Fibroblast of upper back skin (primary cell): ENCODE measurements at places on chromosomes 5 and 9.

DNA sequence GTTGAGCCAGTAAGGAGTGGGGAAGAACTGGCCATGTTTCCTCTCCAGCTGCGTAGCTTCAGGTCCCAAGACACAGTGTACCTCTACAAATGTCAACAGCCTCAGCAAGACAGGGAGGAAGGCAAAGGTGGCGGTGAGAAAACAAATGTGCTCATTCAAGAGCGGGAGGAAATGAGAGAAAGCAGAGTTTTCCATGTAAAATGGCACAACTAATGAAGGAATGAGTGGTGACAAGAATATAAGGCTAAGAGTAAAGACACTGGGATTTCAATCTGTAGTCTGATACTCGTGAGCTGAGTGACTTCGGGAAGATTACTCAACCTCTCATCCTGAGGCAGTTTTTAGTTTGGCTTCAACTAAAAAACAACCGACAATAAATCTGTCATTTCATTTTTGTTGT, 67.6 kb downstream of the DPYSL3 start:
- DNase-seq, result no peak

DNA sequence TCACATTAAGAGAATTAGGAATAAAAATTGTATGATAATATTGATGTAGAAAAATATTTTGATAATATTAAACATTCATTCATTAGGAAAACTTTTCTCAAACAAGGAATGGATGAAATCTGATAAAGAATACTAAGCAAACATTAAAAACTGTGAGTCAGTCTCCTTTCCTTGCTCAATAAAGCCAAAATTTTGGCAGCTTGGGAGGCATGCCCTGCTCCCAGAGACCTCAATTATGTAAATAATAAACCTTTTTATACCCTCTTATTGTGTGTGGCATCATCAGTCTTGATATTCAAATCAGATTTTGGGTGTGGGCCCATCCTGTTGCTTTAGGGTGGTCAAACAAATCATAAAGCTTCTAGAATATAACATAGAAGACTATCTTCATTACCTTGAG, 36.6 kb upstream of the CCL21 start:
- DNase-seq, result no peak

DNA sequence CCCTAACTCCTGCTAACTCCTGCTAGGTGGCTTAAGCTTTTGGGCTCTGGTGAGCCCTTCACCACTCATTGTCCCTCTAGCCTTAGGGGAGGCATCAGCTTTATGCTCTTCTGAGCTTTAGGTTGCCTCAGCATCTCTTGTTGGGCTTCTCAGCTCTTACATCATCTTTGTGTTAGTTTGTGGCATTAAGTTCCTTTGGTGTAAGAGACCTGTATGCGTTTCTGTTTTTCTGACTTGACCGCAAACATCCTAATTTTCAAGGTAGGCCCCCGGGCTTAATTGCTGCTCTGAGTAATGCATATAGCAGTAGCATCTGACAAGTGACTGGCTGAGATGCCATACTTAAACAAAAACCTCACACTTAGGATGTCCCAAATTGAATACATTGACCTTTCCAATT, 287.8 kb upstream of the TUT7 start:
- DNase-seq, result no peak

GRCh38 chr5:172858511-172858989, 24.5 kb downstream of the ERGIC1 start:
- no peak for DNase-seq

DNA sequence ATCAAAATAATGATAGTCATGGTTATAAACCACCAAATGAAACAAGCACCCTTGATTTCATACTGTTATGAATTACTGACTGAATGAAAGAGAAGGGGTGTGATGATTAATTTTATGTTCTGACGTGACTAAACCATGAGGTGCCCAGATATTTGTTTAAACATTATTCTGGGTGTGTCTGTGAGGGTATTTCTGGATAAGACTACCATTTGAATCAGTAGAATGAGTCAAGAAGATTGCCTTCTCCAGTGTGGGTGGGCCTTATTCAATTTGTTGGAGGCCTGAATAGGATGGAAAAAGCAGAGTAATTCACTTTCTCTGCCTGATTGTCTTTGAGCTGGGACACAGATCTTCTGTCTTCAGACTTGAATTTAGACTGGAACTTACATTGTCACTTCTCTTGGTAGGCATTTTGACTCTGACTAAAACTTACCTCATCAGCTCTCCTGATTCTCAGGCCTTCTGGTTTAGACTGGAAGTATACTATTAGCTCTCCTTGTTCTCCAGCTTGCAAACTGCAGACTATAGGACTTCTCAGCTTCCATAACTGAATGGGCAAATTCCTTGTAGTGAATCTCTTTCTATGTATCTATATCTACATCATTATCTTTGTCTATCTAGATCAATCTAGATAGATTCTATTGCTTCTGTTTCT, 321.9 kb upstream of the TARS1 start:
- peak; percentile 5 for DNase-seq

- peak; percentile 84 for DNase-seq
Measured at GRCh38 chr5:139043157-139043905, 154.8 kb downstream of the SIL1 start.

DNA sequence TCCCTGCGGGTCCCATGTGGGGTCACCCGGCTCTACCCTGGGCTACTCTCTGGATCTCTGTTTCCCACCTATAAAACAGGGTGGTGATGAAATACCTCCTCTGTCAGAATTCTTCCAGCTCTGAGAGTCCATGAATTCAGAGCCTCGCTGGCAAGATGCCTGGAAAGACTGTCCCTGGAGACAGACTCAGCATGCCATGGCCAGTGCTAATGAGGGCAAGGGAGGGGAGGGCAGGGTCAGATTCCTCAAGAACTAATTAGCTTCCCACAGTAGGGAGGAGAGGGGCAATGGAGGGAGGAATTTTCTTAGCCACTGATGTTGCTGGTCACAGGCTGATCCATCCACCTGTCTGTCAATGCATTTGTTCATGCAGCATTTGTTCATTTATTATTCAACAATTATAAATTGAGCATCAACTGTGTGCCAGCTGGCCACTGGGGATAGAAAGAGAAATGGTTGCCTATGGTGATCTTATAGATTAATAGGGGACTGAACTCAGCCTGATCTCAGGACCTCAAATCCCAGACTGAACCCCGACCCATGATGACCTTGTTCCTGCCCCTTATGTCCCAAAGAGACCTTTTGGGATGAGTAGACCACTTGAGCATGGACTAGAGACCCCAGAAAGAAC, 4.7 kb downstream of the SYNPO start:
- DNase-seq, result peak; percentile 91

GRCh38 chr5:1182633-1183423, 18.6 kb upstream of the SLC6A19 start:
- no peak for DNase-seq

- DNase-seq, result peak; percentile 75
Measured at GRCh38 chr5:72611118-72611730, 104.0 kb upstream of the ZNF366 start.

- no peak for DNase-seq
Measured at GRCh38 chr9:133703591-133704399, 34.4 kb downstream of the SARDH start.
